ENCODE measurements at places on chromosomes 6 and 20.

GRCh38 chr6:96811670-96812069 is 25.6 kb downstream of the GPR63 start:
- no peak for DNase-seq

GRCh38 chr6:98927534-98927933 is 20.2 kb downstream of the FBXL4 start:
- no peak for DNase-seq

- DNase-seq, result no peak
Observed at GRCh38 chr20:34243377-34243776, 2.2 kb downstream of the ASIP start.

DNA sequence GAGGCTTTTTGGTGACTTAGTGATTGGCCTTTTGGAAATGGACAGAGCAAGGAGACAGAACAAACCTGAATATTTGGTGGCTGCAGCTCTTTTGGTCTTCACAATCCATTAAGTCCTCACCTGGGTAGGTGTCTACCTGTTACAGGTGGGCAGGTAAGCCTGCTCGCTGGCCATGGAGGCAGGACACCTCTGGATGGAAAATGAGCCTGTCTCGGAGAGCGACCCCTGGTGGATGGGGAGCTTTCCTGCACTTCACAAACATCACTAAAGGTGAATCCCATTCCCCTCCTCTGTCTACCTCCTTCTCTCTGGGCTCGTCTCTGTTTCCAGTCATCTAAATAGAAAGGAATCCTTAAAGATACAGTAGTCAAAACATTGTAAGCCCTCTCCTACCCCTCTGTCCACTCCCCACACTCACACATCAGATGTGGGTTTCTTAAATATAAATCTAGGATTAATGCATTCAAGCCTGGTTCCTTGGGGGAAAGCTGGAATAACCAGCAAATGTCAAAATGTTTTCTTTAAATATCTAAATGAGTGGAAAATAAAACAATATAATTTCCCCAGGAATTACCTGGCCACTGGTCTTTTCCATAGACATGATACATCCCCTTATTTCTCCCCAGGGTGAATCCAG is 304.9 kb downstream of the CDH26 start:
- peak; percentile 49 for DNase-seq

DNA sequence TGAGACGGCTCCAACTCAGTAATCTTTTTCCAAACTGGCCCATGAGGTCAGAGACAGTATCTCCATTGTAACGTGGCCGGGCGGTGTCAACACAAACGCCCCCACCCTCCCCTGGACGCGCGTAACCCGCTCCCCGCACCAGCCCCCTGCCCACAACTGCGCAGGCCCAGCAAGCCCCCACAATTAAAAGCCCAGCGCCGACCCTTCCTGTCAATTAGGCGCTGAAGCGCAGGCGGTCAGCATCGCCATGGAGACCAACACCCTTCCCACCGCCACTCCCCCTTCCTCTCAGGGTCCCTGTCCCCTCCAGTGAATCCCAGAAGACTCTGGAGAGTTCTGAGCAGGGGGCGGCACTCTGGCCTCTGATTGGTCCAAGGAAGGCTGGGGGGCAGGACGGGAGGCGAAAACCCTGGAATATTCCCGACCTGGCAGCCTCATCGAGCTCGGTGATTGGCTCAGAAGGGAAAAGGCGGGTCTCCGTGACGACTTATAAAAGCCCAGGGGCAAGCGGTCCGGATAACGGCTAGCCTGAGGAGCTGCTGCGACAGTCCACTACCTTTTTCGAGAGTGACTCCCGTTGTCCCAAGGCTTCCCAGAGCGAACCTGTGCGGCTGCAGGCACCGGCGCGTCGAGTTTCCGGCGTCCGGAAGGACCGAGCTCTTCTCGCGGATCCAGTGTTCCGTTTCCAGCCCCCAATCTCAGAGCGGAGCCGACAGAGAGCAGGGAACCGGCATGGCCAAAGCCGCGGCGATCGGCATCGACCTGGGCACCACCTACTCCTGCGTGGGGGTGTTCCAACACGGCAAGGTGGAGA is at the start of the genes HSPA1A and HSPA1L:
TSS of gene HSPA1A (plus strand) at position 519 of the 814 bp plus-strand sequence. CDS start at position 733, 214 bp downstream.
TSS of gene HSPA1L (minus strand) at position 259 of the 814 bp plus-strand sequence. CDS start 3,311 bp downstream, outside the sequence.
- no peak for DNase-seq

DNA sequence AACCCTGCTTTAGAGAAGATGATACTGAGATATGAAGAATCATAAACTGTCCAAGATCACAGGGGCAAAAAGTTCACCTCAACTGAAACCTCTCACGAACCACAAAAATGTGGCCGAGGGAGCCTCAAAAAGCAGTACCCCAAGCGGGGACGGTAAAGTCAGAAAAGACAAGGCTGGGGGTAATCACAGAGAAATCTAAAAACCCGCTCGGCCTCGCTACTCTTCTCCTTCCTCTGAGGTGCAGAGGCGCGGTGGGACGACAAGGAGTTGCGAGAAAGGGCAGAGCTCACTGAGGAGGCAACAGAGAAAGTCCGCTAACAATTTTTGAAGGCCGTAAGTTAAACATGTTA is 356 bp upstream of the IRAK1BP1 start:
- no peak for DNase-seq

DNA sequence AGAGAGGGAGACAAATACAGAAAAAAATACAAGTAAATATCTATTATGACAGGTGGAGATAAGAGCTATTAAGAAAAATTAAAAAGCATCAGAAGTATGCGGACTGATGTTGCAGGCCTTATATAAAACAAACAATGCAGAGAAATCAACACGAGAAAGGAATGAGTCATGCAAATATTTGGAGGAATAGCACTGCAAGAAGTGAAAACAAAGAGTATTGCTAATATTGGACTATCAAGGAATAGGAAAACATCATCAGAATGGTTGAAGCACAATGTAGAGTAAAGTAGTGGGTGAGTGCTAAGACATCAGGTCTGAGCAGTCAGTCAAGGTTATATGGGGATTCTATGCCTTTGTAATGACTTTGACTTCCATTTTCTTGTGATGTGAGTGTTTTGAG is 657.5 kb upstream of the GJE1 start:
- DNase-seq, result no peak

GRCh38 chr20:4244700-4245485 is 229.5 kb upstream of the RNF24 start:
- no peak for DNase-seq

DNA sequence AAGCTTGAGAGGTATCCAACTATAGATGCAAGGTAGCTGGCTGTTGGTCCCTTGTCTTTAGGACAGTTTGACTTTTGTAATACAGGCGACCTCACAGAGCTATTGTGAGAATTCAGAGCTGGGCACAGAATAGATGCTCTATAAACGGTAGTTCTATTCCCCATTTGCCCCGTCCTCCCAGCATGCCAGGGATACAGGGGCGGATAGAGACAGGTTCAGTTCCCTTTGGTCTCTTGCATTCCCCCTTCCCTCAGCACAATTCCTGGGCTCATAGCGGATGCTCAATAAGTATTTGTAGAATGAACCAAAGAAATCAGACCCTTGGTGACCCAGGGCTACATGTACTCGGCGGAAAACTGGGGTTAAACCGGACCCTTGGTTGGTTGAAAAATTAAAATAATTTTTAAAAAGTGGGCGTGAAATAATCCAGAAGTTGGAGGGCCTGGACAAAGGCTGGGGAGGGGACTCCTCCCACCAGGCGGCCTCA is 707 bp upstream of the TOP1 start:
- no peak for DNase-seq

GRCh38 chr20:31473331-31474096 is 1.4 kb downstream of the DEFB124 start:
- DNase-seq, result no peak

- no peak for DNase-seq
Observed at GRCh38 chr6:156767603-156768467, 9.3 kb upstream of the ARID1B start.

DNA sequence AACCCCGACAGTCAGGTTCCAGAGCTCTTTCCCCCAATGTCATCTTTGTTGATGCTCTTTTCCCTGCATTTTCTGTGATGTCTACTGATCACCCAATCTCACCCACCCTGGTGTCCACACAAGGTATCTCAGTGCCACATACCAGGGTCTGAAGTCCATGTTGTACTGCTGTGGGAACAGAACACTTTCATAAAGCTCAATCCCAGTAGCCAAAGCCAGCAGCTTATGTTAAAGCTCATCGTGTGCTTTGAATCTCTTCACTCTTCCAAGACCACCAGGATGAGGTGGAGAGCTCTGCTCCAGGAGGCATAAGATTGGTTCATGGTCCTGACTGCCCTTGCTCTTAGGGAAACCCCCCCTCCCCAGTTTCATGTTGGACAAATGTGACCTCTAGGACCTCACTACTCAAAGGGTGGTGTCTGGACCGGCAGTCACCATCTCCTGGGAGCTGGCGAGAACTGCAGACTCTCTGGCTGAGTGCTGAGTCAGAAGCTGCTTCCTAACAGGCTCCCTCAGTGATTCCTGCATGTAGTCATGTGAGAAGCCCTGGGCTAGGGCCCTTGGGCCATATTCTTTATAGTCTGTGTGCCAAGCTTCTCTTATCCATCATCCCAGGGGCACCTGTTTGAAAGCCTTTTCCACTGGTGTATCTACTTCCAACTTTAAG is 13.4 kb upstream of the CPNE5 start:
- DNase-seq, result no peak

GRCh38 chr6:168407842-168408241 is 33.1 kb upstream of the SMOC2 start:
- no peak for DNase-seq

- DNase-seq, result no peak
Observed at GRCh38 chr20:37202267-37202943, 23.1 kb upstream of the MROH8 start.

All from stimulated activated CD4-positive, alpha-beta T cell treated with anti-CD3 and anti-CD28 coated beads, TNF-alpha, amount 100 ng/mL, for 48 hours (primary cell).